ENCODE measurements at places on chromosomes 16 and 17.

GRCh38 chr17:28527859-28528258 is 21.7 kb downstream of the FOXN1 start:
- DNase-seq = no peak

DNA sequence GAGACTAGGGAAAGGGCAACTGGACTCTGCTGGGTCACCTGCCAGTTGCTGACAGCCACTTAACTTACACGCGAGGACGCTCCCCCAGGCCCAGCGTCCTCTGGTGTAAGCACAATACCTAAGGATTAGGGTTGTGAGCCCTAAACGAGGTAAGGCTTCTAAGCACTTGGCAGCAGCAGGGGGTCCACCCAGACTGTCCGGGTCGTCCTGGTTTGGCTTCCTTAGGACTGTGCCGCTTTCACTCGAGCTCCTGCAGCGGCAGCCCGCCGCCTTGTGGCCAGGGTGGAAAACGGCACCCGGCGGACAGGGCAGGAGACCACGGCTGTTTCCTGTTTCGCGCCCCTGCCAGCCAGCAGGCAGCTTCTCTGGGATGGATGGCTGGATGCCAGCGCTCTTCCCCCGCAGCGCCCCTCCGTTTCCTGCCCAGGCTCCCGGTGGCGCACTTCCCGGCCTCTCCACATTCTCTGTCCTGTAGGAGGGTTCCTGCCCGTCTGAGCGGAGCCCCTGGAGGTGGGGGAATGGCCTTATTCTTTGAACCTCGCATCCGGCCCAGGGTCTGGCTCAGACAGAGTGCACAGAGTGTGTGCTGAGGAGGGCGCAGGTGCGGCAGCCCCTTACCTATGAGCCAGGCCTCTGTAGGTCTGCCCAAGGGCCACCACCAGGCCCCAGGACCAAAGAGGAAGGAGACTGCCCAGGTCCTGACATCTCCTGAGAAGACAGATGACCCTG is 47.0 kb upstream of the AMZ2 start:
- DNase-seq = peak; percentile 76

- no peak for DNase-seq
Observed at GRCh38 chr17:48545022-48545375, at the start of gene HOXB2. Gene HOXB2, minus strand, starts transcription at chr17:48545109. Its CDS starts 198 bp downstream, at chr17:48544911.

DNA sequence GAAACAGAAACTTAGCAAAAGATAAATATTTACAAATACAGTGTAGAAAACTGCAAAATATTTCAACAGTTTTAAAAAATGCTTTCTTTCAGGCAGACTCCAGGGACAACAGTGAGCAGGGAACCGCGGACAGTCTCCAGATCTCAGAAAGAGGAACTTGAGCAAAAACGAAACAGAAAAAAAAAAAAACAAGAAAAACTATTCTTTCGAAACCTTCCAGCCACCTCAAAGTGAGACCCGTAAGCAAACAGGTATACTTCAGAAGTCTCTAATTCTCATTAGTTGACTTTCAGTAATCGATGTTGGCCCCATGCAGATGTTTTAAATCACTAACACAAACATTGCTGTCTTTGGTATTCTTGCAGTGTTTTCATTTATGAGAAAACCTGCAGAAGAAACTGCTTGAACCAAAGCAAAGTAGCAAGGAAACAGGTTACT is 15.7 kb upstream of the CCL1 start:
- no peak for DNase-seq

DNA sequence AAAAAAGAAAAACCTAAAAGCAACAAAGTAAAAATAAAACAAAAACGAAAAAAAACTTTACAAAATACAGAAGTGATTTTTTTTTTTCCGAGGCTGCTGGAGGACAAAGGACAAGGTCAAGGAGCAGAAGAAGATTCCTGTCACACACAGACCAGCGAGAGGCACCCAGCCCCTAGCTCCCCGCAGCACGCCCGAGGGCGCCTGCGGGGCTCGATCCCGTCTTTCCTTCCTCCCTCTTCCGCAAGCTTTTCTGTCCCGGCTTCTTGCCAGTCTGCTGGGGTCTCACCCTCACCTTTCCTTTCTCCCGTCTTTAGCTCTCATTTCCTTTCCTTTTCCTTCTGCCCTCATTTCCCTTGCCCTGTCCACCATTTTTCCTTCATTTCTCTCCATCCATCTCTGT is 66.1 kb upstream of the DNAH17 start:
- DNase-seq = no peak

All from stimulated activated naive B cell treated with anti-CD40 and anti-IgM and Interleukin-4, amounts not matched to agents 10 μg/mL and 1 μg/mL and 100 μg/mL, for 72 hours (primary cell).